ENCODE measurements at places on chromosomes 6 and 20.

GRCh38 chr20:35734777-35735649 is 7.0 kb downstream of the RBM39 start:
- no peak for DNase-seq

- DNase-seq = no peak
Observed at GRCh38 chr6:87110636-87111035, 15.7 kb upstream of the CGA start.

DNA sequence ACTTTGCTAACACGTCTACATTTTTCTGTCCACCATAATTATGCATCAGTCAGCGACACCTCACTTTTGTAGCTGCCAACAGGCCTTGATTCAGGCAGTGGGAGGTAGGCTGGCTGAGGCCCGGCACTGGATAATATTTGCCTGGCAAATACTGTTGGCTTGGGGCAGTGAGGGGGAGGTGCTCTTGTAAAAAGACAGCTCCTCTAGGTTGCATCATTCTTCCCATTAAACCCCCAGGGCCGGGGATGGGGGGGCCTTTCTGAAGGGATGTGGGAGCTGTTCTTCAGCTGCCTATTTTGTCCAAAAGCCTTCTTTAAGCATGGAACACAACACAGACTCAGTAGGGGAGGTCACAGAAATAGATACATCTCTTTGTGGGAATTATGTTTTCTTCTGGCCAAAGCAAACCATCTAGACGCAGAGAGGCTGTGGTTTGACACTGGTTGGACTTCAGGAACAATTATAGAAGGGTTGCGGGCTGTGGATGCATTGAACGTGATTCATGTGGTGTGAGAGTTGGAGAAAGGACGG is 338.3 kb upstream of the NT5E start:
- DNase-seq = no peak

DNA sequence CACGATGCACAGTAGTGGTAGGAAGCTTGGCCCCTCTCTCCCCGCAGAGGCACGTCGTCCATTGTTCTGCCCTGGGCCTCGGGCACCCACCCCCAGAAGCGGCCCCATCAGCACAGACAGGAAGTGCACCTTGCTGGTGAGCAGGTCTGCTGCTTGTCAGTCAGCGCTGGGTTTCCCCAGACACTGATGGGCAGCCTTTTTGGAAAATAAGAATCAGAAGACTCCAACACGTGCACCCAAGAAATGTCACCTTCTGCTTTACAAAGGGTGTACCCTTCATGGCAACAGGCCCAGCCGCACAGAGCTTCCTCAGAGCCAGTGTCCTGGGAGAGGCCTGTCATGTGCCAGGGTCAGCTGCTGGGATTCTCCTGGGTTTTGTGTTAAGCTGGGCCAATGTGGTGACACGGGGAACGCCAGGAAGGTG is 34.7 kb upstream of the IRF4 start:
- no peak for DNase-seq

GRCh38 chr20:41386502-41387427 is 20.1 kb upstream of the EMILIN3 start:
- no peak for DNase-seq

DNA sequence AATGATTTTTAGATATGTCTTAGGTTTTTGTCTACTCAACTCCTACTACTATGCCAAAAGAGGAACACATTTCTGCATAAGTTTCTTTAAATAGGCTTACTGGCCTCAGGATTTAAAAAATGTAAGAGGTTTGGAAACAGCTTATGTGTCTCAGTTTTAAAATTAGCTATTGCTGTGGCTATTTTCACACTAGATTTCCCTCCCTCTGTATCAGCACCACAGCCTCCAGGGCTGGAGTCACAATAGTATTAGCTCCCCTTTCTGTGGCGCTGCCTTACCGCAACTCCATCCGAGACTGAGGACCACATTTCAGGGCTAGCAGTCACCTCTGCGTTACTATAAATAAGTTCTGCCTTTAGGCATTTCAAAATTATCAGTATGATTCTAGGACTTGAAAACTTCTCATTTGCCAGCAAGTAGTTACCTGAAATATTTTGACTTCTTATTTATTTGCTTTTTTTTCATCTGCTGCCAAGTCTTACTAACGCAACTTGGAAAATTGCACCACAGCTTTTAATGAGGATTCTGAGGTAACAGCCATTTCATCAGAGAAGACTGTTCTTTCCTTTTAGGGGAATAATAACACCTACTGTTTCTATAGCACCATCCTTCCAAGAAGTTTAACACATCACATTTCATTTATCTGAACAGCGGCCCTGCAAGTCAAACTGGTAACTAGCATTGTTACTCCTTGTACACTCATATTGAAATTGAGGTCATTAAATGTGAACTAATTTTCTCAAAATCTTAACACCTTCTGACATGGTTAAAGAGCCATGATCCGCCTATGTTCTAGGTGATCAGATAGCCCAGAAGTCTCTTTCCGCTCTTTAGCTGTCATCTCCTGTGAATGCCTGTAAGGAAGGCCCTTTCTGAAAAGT is 105.9 kb downstream of the GJA10 start:
- DNase-seq = no peak

- no peak for DNase-seq
Observed at GRCh38 chr6:23611776-23612381, 514.1 kb upstream of the NRSN1 start.

GRCh38 chr6:134315974-134316441 is 1.9 kb downstream of the SGK1 start:
- DNase-seq = no peak

GRCh38 chr20:41567615-41568014 is 50.6 kb downstream of the CHD6 start:
- DNase-seq = no peak

DNA sequence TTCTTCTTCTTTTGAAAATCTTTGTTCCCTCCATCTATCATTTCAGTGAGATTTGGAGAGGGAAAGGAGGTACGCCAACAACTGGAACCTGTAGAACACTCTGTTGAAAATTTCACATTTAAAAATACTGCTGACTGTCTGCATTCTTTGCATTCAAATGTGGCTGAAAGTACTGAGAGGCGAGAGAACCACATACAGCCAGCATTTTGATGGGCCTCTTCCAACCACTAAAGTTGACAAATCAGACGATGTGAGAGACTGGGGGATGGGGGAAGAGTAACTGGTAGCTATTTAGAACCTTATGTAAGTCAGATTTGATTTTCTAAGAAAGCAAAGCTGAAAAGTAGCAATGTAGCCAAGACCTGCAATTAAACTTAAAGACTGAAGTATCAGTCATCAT is 77.5 kb downstream of the FKBP5 start:
- no peak for DNase-seq

- DNase-seq = no peak
Observed at GRCh38 chr6:72365773-72366172, 256.1 kb upstream of the KCNQ5 start.

- DNase-seq = no peak
Observed at GRCh38 chr20:58131151-58131550, 97.3 kb downstream of the ANKRD60 start.
